ENCODE measurements at places on chromosomes 3 and 15.

DNA sequence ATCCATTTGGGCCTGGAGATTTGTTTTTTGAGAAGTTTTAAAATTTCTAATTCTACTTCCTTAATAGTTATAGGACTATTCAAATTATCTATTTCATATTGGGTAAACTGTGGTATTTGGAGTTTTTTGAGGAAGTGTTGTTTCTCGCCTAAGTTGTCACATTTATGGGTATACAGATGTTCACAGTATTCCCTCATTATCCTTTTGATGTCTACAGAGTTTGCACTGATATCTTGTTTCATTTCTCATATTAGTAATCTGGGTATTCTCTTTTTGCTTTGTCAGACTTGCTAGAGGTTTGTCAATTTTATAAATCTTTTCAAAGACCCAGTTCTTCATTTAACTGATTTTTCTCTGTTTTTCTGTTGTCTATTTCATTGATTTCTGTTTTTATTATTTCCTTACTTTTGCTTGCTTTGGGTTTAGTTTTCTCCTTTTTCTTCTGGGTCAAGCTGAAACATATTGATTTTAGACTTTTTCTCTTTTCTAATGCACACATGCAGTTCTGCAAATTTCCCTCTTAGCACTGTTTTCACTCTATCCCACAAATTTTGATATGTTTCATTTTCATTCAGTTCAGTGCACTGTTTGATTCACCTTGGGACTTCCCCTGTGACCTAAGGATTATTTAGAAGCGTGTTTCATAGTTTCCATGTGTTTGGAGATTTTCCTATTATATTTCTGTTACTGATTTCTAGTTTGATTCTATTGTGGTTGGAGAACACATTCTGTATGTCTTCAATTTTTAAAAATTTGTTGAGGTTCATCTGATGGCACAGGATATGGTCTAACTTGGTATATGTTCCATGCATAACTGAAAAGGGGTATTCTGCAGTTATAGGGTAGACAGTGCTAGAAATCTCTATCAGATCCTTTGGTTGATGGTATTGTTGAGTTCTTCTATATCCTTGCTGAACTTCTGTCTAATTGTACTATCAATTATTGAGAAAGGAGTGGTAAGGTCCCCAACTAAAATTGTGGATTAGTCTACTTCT is 79.6 kb downstream of the SUMF1 start:
- DNase-seq = no peak

DNA sequence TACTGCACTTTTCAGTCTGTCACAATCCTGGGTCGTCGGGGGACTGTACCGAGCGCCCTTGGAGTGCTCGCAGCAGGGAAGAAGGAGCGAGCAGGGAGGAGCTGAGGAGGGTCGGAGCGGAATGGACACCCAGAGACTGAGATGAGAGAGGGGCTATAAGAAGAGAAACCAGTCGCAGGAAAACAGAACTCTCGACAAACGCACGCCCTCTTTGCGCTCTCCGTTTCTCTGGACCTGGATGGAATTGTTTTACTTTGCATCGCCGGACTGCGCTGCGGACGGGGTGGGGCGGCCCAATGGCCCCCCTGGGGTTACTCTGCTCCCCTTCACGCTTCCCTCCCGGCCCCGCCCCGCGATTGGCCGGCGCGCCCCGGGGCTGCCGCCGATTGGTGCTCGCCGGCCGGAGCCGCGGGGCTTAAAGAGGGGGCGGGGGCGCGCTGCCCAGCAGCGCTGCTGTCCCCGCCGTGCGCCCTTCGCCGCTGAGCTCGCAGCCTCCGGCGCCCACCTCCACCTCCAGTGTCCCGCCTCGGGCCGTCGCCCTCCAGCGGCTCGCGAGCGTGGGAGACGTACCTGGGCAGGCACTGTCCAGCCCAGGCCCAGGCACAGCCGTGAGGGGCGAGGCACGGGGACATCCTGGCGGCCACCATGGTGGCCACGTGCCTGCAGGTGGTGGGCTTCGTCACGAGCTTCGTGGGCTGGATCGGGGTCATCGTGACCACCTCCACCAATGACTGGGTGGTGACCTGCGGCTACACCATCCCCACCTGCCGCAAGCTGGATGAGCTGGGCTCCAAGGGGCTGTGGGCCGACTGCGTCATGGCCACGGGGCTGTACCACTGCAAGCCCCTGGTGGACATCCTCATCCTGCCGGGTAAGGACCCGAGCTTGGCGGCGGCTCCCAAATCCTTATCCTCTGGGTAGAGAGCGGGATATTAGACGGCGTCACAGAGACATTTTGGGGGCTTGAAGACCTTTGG is at the start of gene CLDN11:
Gene CLDN11 (plus strand): TSS at position 447 of the 977 bp plus-strand sequence. CDS start 199 bp downstream, at position 646.
- no peak for DNase-seq

DNA sequence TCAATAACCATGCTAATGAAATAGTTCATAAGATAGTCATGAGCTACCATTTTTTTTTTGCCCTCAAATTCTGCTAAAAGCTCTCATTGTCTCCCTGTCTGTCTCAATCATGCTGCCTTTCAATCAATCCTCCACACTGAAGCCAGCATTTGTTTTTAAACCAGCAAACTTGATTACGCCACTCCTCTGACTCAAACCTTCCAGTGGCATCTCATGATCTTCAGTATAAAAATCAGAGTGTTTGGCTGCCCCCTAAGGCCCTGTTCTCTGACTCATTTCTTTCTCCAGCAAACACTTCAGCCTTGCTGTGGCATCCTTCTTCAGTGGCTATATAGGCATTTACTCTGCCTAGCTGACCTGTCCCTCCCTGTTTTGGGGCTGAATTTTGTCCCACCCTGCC is 36.0 kb upstream of the EOMES start:
- DNase-seq = no peak

- no peak for DNase-seq
Measured at GRCh38 chr3:28699283-28699682, 350.7 kb upstream of the AZI2 start.

GRCh38 chr15:84904419-84904818 is 20.0 kb downstream of the SLC28A1 start:
- DNase-seq = no peak

- no peak for DNase-seq
Measured at GRCh38 chr3:194221336-194221735, 85.4 kb downstream of the HES1 start.

DNA sequence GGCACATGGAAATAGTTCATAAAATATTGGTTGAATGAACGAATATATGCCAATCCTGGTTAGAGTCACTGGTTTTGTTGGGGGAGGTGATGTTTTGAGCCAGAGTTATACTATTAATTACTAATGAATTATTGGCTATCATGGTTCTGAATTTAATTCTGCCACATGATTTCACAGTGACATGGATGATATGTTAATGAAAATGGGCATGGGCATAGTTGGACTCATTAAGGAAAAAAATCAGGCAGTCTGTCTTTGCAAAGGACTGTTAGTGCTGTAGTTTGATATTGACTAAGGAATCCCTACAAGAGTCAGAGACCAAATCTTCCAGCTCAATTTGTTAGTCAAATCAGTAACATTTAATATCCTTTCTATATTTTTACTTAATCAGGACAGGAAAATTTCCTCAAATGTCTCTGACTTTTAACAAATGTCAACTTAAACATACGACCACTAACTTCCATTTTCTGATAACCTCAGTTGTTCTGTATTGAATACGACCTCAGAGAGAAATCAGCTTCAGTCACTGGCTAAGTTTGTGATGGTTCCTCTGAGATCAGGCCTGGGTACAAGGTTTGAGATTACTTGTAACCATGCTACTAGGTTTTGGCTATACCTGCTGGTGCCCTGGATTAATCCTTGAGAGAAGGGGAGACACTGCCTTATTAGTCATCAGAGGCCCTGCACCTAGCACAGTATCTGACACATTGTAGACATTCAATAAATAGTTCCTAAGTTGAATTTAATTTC is 13.3 kb downstream of the NFKBIZ start:
- peak; percentile 59 for DNase-seq

DNA sequence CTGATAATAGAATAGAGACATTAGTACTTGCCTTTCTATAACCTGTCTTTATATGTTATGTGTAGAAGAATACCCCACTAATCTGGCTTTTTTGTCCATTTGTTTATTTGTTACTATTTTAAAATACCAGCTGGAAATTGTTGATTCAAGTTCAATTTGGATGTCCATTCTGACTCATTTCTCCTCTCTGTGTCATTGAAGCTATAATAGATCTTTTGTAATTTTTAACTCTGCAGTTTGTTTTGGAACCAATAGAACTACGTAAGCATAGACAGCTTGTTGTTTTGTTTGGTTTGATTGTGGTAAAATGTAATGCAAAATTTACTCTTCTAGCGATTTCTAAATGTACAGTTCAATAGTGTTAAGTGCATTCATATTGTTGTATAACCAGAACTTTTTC is 390.4 kb downstream of the ZIC1 start:
- DNase-seq = no peak

- DNase-seq = no peak
Measured at GRCh38 chr3:14378415-14378814, 24.0 kb upstream of the SLC6A6 start.

- no peak for DNase-seq
Measured at GRCh38 chr3:152296971-152297370, 28.2 kb downstream of the MBNL1 start.

GRCh38 chr3:175144368-175144767 is 285.2 kb downstream of the NAALADL2 start:
- no peak for DNase-seq

GRCh38 chr3:64179860-64180259 is 45.4 kb downstream of the PRICKLE2 start:
- DNase-seq = no peak

DNA sequence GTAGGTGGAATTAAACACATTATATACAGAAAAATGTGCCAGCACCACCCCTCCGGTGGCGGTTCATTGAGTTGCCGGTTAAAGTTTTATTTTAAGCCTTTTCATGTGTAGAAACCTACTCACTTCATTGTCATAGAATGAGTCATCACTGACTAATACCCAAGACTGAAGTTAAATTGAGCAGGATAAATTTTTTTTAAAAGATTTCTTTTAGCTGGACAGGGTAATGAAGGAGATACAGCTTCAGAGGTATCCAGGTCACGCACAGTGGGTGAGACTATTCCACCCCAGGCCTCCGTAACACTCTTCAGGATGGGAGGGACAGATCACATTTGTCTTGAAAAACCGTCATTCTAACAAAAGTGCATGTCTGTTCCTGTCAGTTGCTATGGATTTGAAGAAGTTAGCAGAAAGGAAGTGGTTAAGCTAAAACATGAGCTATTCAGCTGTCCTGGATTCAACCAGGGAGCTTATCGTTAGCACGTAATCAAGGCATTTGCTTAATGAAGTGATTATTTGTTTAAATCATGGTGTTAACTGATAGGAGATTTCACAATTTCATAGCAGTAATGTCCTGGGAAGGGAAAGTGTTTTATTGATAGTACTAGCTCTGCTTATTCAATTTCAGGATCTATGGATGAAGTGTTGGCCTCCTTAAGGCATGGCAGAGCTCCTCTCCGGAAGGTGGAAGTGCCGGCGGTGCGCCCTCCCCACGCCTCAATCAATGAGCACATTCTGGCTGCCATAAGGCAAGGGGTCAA is 23.4 kb downstream of the WHAMM start:
- no peak for DNase-seq

GRCh38 chr15:97504031-97504792 is 456.3 kb upstream of the ARRDC4 start:
- DNase-seq = no peak

- no peak for DNase-seq
Measured at GRCh38 chr3:114466251-114466650, 172.4 kb downstream of the TIGIT start.

DNA sequence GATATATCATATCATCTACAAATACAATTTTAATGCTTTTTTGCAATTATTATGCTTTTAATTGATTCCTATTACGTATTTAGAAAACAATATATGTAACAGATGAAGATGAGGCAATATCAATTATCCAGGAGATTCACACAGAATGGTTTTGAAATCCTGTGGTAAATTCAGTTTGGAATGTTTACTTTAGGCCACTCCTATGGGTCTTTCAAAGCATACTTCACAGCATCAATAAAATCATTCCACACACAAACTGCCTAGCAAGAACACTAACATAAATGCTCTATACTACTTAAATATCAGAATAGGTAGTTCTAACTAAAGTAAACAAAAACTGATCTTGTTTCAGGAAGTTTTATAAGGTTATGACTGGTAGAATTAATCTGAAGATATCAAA is 90.5 kb downstream of the FAM227B start:
- DNase-seq = no peak

GRCh38 chr3:117417411-117417810 is 707.8 kb downstream of the TUSC7 start:
- DNase-seq = no peak

GRCh38 chr3:36295296-36295695 is 85.0 kb upstream of the STAC start:
- DNase-seq = no peak

- DNase-seq = no peak
Measured at GRCh38 chr15:31461375-31461774, 134.7 kb downstream of the KLF13 start.

DNA sequence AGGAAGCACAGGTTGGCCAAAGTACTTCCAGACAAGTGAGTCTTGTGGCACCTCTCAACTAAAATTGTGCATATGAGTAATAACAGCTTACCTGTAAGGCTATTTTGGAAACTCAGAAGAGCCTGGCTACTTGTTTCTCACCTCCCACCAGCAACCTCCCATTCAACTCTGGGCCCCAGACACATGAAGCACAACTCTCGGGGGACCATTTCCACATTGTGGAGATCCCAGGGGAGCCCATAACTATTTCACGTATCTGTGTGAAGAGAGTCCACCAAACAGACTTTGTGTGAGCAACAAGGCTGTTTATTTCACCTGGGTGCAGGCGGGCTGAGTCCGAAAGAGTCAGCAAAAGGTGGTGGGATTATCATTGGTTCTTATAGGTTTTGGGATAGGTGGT is 5.2 kb upstream of the SNX4 start:
- DNase-seq = no peak

DNA sequence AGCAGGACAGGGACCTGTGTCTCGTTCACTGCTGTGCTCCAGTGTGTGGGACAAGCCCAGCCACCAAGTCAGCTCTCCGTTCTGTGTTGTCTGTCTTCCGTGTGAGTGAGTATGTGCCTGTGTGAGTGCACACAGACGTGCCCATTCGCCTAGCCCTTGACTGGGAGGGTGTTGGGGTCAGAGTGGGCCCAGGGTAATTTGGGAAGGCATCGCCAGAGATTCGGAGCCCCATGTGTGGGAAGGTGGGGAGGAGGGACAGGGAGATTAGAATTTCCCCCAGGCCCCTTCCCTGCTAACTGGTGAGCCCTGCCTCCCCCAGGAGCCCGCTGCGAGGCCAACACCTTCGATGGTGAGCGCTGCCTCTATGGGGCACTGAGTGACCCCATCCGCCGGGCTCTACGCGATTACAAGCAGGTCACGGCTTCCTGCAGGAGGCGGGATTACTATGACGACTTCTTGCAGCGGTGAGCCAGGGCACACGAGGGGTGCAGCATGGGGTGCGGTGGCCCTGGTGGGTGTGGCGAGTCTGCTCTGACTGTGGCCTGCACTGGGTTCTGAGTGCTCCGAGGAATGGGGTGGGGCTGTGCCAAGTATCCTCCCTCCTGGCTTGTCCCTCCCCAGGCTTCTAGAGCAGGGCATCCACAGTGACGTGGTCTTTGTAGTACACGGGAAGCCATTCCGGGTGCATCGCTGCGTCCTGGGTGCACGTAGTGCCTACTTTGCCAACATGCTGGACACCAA is 3.1 kb downstream of the ABTB1 start:
- DNase-seq = no peak
